T-helper 1 cell treated with Interleukin-12 subunit alpha and Interleukin-12 subunit beta and Interleukin-4 antibody, amounts not matched to agents 30 ng/mL and 1 ng/mL, for 36 hours (primary cell): ENCODE measurements at places on chromosomes 2 and 18. TPM values are rescaled to one million over a fixed set of nuclear protein-coding genes. Genes with fewer than 3 reads are reported as not detected.

The SP100 gene
- 383 and 387 TPM in 2 replicates for total RNA-seq

The CD28 gene
- 124 and 128 TPM in 2 replicates for total RNA-seq

The PLGLB2 gene
- 5.7 and 6.3 TPM in 2 replicates for total RNA-seq

The ASTL gene
- 1.1 TPM in 1 of 2 replicates, not detected in the other for total RNA-seq

The ANKRD62 gene
- total RNA-seq = not detected in 2 replicates

The REG3A gene
- not detected in 2 replicates for total RNA-seq

The PMAIP1 gene
- 24.1 and 24.3 TPM in 2 replicates for total RNA-seq

The ASB18 gene
- total RNA-seq = not detected in 2 replicates

The MYO5B gene
- total RNA-seq = 0.27 and 0.85 TPM in 2 replicates

The TWSG1 gene
- 8.3 and 9.2 TPM in 2 replicates for total RNA-seq
